Activated gamma-delta T cell treated with Interleukin-2 at 50 U/mL for 16 hours (primary cell): ENCODE measurements at places on chromosomes 11 and 22.
A peak's percentile ranks its signal among the peaks of the same experiment; 100 is the strongest.

GRCh38 chr22:41528938-41529561, 15.2 kb downstream of the POLR3H start:
- no peak for DNase-seq

- DNase-seq = no peak
Observed at GRCh38 chr11:15159085-15159484, 44.4 kb downstream of the INSC start.

DNA sequence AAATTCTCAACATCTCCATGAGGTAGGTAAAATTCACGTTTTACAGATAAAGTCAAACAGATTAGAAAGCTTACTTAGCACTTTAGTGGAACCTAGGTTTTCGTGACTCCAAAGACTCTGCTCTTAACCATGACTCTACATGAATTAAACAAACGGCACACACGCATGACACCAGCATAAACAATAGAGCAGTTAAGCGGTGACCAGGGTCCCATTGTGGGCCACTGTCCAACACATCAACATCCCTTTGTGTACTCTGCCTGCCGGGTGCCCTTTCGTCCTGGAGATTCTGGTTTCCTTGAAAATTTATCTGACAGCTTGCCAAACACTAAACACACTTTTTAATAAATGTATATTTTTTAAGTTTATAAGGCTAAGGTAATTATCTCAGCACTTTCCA, 941.7 kb downstream of the OPCML start:
- no peak for DNase-seq

DNA sequence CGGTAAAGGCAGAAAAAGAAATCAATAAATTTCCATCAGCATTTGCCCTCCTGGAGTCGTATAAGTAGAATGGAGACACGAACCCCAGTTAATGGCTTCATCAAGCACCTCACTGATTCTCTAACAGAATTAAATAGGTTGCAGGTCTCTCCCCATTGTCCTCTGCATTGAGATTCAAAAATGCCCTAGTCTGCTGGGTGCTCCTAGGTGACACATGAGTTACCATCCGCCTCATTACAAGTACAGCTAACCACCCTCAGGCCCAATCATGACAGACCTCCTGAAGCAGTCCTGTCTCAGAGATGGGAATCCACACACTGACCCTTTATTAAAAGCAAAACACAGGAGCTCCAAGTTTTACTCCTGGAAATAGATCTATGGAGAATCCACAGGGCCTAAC, 31.4 kb downstream of the HSPA8 start:
- DNase-seq = no peak

- DNase-seq = no peak
Observed at GRCh38 chr11:66002648-66003225, 434 bp downstream of the BANF1 start.

GRCh38 chr11:65053827-65054508, 4.4 kb downstream of the NAALADL1 start:
- no peak for DNase-seq

GRCh38 chr22:25770333-25770732, 28.3 kb downstream of the MYO18B start:
- no peak for DNase-seq

GRCh38 chr11:126061707-126062678, 673 bp downstream of the CDON start:
- DNase-seq = no peak

- DNase-seq = no peak
Observed at GRCh38 chr11:125079151-125079877, 16.2 kb downstream of the SLC37A2 start.

GRCh38 chr11:48013269-48013901, 33.0 kb downstream of the PTPRJ start:
- peak; percentile 56 for DNase-seq

DNA sequence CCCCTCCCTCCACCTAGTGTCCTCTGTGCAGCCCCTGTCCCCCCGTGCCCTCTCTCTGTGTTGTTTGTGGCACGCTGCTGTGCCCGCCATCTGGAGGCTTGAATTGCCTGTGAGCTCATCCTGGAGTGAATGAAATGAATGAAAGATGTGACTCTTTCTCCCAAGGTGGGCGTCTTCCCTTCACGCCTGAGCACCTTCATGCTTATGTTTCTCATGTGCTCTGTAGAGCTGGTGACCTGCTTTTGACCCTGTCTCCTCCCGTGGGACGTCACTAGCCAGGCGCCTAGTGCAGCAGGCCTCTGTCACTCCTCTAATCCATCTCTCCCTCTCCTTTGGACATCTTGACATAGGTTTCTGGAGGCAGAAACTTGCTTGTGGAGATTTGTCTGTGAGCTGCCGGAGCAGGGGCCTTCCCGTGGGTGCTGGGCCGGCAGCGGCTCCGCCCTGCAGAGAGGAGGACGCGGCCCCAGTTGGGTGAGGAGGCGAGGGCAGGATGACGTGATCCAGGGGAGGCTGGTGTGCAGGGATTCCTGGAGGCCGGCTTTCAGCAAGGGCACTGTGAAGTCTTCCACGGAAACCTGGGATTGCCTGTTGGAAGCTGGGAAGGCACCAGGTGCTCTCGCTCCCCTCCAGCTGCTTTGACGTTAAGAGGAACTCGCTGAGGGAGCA, 40.6 kb downstream of the MUC6 start:
- DNase-seq = no peak

GRCh38 chr11:36091256-36091811, 147.5 kb downstream of the LDLRAD3 start:
- no peak for DNase-seq

- DNase-seq = no peak
Observed at GRCh38 chr11:57896361-57897145, 127.1 kb upstream of the OR9Q1 start.

DNA sequence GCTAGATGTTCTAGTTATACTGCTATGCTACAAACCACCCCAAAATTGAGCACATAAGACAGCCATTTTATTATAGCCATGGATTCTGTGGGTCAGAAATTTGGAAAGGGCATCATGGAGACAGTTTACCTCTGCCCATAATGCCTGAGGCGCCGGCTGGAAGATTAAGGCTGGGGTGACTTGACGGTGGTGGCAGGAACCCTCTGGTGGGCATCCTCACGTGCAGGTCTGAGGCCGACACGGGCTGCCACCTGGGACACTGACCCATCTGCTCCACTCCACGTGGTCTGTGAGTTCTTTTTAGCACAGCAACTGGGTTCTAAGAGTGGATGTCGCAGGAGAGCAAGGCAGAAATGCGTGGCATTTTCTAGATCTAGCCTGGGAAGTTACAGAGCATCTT, 40.0 kb upstream of the PRDM11 start:
- no peak for DNase-seq

GRCh38 chr11:36056160-36056751, 112.4 kb downstream of the LDLRAD3 start:
- no peak for DNase-seq

DNA sequence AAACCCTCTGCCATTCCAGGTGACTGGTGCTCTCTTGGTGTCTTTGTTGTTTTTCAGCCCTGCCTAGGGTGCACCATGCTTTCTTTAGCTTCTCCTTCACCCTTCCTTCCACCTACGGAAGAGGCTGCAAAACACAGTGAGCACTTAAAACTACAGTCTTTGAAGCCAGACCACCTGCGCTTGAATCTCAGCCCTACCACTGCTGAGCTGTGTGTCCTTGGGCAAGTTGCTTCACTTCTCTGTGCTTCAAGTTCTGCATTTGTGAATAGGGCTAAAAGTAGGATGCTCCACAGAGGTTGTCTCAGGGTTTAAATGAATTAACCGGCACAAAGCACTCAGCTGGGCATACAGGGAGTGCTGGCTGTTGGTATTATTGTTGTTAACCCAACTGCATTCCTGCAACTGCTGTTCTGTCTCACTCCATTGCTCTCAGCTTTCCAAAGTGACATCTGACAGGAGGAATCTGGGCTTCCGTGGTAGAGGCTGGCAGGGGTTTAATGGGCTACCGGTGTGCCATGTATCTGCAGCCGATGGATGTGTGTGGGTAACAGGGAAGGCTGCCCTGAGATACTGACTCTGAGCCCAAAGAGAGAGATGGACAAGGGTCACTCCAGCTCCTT, 139.3 kb downstream of the FBXO7 start:
- no peak for DNase-seq

GRCh38 chr22:37018815-37019308, 385 bp downstream of the TST start:
- DNase-seq = no peak
